LHCN-M2 (cell line): ENCODE measurements at places on chromosomes 16 and 17.

GRCh38 chr16:68754084-68754792 lies 17.1 kb downstream of the CDH1 start:
- DNase-seq: no peak

GRCh38 chr16:56634715-56635440 lies 2.4 kb downstream of the MT1M start:
- DNase-seq: no peak

GRCh38 chr17:50034498-50035364 lies 21.2 kb upstream of the ITGA3 start:
- no peak for DNase-seq

DNA sequence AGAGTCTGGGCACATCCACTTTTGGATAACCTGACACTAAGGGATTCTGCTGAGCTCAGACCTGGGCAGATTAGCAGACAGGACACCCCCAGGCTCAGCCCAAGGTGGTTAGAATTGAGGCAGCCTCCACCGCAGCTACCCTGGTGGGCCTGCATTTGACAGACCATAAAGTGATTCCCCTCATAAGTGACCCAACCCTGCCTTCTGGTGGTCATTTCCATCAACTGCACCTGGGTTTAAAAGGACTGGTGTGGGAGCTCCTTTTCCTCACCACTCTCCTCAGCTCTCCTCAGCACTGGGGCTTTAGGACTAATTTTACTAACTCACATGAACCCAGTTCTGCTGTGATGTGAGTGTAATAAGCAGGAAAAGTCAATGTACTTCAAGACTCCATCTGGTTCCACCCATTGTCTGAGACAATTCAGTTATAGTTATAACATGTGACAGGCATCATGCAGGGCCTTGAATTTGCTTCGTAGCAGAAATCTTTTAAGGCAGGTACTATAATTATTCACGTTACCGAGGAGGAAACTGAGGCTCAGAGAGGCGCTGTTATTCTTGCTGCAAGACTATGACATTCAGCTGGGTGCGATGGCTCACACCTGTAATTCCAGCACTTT lies 42.5 kb downstream of the MYH3 start:
- DNase-seq: peak; percentile 67
